ENCODE measurements at places on chromosomes 5 and 9.

DNA sequence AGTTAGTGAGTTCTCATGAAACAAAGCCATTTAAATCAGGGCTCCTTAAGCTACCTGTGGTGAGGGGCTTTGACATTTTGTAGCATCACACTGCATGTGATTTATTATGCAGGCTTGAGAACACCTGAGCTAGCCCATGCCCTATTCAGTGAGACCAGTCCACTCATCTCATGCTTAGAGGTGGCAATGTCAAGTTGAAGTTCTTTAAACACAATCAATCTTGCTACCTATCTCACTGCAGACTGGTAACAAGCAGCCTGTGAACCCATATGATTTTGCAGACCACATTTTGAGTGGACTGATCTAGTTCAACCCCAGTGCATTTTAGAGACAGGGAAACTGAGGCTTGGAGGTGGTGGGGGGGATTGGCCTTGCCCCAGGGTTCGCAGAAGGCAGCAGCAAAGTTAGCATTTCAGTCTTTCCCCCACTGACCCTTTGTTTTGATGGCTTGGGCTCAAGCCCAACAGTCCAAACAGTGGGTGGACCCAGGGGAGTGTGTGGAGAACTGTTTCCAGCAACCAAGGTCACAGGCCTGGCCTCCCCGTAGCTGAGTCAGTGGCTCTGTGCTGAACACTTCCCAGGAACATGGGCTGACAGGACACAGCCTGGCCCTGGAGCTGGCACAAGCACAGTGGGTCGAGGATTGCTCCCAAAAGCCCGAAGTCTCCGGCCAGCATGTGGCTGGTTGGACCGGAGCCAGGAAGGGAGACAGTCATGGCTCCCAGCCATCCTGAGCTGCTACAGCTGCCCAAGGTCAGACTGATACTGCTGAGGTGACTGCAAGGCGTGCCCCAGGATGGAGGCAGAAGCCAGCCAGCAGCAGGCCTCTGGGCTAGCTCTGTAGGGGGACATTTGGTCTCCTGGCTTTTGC is 95.3 kb downstream of the RGS3 start:
- no peak for DNase-seq

GRCh38 chr9:82613498-82613897 is 449.4 kb downstream of the RASEF start:
- no peak for DNase-seq

DNA sequence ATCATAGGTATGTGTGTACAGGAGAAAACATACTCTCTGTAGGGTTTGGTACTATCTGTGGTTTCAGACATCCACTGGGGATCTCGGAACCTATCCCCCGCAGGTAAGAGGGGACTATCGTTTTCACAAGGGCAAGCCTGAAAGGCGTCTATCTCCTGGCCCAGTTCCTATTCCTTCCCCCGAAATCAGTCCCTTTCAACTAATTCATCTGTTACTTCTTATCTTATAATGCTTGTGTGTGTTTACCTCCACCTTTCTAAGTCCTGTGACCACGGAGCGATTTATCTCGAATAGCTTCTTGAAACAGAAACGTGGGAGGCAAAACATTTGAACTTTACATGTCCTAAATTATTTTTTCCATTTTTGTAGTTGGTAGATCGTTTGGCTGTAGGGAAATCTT is 11.4 kb downstream of the ABO start:
- no peak for DNase-seq

DNA sequence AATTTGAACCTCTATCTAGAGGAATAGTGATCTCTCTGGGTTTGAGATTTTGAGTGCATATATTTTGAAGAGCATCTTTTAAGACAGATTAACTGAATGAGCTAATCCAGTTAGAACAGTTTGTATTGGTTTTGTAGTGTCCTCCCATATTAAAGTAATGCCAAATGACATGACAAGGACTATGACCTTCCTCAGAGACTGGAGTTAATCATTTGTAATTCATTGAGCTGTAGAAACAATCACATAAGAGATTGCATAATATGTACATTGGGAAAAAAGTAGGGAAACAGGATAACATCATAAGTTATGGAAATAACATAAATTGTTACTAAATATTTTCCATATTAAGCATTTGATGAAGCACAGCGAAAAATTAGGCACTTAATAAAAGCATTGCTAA is 45.8 kb upstream of the PRDM9 start:
- DNase-seq: no peak

- no peak for DNase-seq
Observed at GRCh38 chr5:128966375-128966774, 1.1 kb downstream of the SLC27A6 start.

- DNase-seq: no peak
Observed at GRCh38 chr5:1490376-1490775, 33.4 kb downstream of the LPCAT1 start.

DNA sequence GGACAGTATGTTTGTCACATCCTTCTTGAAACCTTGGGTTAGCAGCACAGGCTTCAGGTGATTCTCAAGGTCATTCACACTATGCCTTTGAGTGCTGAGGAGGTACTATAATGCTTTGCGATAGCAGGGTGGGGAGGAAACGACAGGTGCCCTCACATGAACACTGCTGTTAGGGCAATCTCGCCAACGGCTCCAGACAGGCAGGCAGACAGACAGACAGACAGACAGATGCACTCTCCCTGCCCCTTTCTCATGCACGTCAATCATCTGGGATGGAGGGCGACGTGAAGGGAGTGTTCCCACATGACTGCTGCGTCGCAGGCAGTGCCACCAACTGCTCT is 82.9 kb downstream of the RAPGEF1 start:
- DNase-seq: no peak

- DNase-seq: no peak
Observed at GRCh38 chr5:37198061-37198460, 51.1 kb downstream of the CPLANE1 start.

GRCh38 chr9:120717176-120717575 is 2.9 kb upstream of the MEGF9 start:
- DNase-seq: no peak

DNA sequence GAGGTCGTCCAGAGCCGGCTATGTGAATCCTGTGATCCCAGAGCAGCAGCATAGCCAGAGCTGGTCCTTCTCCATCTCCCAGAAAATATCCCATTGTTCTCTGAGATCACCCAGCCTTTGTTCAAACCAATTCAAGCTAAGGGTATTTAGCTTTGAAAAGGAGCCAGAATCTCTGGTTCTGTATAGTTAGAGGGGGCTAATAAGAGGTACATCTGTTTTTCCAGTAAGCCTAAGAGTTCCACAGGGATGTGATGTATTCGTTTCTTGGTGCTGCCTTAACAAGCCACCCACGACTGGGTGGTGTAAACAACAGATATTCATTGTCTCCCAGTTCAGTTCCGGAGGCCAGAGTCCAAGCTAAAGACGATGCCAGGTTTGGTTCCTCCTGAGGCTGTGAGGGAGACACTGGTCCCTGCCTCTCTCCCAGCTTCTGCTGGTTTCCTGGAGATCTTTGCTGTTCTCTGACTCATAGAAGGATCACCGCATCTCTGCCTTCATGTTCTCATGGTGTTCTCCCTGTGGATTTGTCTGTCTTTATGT is 344.8 kb downstream of the MTRR start:
- DNase-seq: no peak

- no peak for DNase-seq
Observed at GRCh38 chr5:159424123-159424522, 93.8 kb upstream of the IL12B start.

GRCh38 chr9:76101075-76101474 is 210.6 kb downstream of the PCSK5 start:
- DNase-seq: no peak

GRCh38 chr9:124800306-124801259 is 23.6 kb downstream of the OLFML2A start:
- no peak for DNase-seq

- no peak for DNase-seq
Observed at GRCh38 chr9:134551176-134551575, 90.4 kb upstream of the COL5A1 start.

DNA sequence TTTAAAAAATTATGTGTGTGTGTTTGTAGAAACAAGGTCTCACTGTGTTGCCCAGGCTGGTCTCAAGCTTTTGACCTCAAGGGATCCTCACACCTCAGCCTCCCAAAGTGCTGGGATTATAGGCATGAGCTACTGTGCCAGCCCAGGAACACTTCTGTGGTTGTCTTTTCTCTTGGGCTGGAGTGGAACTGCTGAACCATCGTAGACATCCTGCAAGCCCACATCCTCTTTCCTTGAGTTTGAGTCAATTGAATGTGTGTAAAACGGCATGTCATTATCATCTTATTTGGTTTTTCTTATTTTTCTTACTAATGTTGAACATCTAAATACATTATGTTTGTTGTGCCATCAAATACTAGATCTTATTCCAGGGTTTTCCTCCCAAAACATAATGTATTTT is 40.0 kb downstream of the EHMT1 start:
- DNase-seq: no peak

- no peak for DNase-seq
Observed at GRCh38 chr5:137073189-137073588, 425.9 kb downstream of the SPOCK1 start.

GRCh38 chr5:105639511-105639910 is 2031.2 kb downstream of the EFNA5 start:
- DNase-seq: no peak

DNA sequence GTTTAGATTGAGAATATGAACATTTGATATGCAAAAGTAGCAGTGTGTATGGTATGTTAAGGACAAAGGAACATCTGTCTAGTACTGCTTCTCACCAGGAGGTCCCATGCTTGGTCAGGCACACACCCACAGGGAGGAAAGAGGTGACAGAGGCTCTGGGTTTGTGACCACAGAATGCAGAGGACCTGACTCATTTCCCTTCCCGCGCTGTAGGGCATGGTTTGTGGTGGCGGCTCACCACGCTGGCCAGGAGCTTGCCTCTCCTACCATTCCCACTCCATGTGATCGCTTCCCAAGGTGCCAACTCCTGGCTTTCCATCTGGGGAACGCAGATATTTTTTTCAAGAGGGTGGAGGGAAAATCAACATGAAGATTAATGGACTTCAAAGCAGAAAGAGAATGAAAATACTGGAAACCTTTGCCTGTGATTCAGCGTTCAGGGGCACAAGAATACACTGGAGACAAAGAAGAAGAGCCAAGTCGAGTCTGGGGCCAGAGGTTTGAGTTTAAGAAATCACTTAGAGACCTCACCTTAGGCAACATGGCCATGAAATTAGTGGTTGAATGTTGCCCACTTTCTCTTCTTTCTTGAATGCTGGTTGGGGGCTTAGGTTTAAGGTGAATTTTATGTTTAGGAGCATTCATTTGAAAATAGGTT is 477.8 kb downstream of the CCDC171 start:
- DNase-seq: no peak

GRCh38 chr5:177478711-177479646 is 5.5 kb upstream of the DBN1 start:
- DNase-seq: no peak

GRCh38 chr5:69497006-69497520 is 4.5 kb downstream of the OCLN start:
- DNase-seq: no peak

DNA sequence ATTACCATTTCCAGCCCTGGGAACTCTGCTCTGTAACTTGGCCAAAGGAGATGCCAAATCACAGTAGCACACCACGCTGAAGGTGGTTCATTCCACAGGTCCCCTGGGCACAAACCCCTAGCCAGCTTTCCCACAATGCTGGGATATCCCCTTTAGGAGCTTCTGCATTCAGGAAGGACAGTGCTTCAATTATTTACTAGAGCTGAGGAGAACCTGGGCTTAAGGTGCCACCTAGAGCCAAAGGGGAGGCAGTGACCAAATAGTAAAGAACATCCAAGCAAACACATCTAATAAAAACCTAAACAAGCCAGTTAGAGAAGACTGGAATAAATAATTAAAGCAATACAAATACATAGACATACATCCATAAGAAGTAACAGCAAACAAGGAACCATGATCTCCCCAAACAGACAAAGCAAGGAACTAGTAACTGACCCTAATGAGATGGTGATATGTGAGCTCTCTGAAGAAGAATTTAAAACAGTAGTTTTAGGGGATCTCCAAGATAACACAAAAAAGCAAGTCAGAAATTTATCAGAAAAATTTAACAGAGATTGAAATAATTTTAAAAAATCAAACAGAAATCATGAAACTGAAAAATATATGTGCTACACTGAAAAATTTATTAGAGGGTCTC is 14.6 kb downstream of the KIF4B start:
- DNase-seq: no peak

- DNase-seq: no peak
Observed at GRCh38 chr5:68452286-68452685, 236.7 kb downstream of the PIK3R1 start.

GRCh38 chr9:14316602-14317300 is 2.8 kb upstream of the NFIB start:
- no peak for DNase-seq

GRCh38 chr5:180799194-180799593 is 3.4 kb downstream of the MGAT1 start:
- no peak for DNase-seq

DNA sequence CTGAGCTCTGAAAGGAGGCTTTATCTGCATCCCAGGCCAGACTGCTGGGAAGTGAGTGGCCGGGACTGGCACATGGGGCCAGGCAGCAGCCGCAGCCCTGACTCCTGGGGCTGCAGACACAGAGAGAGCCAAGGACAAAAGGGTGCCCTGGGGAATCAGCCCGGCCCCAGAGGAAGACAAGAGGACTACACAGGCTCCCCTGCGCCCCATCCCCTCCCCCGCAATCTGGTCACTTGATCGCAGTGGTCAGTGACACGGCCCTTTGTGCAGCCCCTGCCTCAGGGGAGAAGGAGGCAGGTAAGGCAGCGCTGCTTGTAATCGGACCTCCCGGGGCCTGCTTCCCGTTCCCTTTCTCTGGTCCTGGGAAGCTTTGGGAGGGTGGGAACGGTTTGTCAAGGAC is 55.5 kb upstream of the FUBP3 start:
- no peak for DNase-seq

DNA sequence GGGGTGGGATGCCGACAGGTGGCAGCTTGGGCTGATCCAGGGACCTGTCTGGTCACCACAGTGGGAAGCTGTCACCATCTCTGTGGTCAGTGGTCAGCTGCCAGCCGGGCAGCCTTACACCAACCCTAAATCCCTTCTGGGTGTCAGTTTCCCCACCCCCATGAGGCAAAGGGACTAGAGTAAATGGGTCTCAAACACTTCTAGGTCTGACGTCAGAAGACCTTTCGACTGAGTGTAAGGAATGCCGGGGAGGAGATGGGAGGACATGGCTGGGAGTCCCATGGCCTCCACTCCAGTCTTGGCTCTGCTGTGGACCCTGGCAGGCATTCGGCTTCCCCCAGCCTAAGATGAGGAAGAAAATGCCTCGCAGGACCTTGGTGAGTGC is 40.3 kb upstream of the SLC25A51 start:
- DNase-seq: no peak
